ENCODE measurements at places on chromosomes 5 and 9. TPM values are rescaled to one million over a fixed set of nuclear protein-coding genes. Genes with fewer than 3 reads are reported as not detected.

- no peak for ATAC-seq
Measured at GRCh38 chr9:124513376-124513994, 6.3 kb upstream of the NR5A1 start.

- peak; percentile 80 for ATAC-seq
Measured at GRCh38 chr5:16552666-16553343, 64.0 kb downstream of the RETREG1 start.

DNA sequence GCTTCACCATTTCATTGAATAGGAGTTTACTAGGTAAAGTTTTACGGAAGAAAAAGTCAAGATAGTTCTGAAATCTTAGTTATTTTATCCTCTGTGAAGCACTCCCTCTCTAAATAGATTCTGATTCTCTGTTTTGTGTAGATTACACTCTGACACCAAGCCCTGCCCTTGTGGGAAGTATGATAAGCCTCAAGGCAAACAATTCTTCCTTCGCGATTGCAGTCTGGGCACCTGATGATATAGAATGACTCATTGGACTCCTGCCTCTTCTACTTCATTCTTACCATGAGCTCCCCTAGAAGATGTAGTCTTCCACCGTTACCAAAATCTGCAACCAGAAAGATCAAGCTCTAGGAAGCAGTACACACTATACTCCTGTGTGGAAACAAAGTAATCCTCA is 626.9 kb upstream of the PTGER4 start:
- ATAC-seq, result no peak

GRCh38 chr5:19676895-19677294 is 311.1 kb downstream of the CDH18 start:
- ATAC-seq, result no peak

Gene PCDHA4
- 0.31 TPM for total RNA-seq

Gene ZNF169
- total RNA-seq, result 3.1 TPM

- ATAC-seq, result no peak
Measured at GRCh38 chr9:123261006-123261677, 7.2 kb downstream of the STRBP start.

Gene PHF24
- 0.67 TPM for total RNA-seq

Gene ZDHHC11
- 3.2 TPM for total RNA-seq

DNA sequence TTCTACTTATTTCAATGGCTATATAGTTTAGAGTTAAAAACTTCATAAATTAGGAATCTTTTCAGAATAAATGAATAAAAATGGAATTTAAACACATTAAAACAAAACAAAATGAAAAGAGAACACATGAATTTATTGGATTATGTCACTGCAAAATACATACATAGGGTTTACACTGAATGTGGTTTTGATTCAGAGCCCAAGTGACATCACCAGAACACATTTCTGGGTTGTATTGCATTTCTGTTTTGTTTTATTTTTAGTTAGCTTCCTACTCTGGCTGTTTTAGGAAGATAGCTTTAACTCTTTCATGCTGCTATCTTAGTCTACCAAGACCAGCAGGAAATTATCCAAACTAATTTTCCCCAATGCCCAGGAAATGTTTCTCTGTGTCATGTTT is 1935.0 kb downstream of the EFNA5 start:
- ATAC-seq, result no peak

DNA sequence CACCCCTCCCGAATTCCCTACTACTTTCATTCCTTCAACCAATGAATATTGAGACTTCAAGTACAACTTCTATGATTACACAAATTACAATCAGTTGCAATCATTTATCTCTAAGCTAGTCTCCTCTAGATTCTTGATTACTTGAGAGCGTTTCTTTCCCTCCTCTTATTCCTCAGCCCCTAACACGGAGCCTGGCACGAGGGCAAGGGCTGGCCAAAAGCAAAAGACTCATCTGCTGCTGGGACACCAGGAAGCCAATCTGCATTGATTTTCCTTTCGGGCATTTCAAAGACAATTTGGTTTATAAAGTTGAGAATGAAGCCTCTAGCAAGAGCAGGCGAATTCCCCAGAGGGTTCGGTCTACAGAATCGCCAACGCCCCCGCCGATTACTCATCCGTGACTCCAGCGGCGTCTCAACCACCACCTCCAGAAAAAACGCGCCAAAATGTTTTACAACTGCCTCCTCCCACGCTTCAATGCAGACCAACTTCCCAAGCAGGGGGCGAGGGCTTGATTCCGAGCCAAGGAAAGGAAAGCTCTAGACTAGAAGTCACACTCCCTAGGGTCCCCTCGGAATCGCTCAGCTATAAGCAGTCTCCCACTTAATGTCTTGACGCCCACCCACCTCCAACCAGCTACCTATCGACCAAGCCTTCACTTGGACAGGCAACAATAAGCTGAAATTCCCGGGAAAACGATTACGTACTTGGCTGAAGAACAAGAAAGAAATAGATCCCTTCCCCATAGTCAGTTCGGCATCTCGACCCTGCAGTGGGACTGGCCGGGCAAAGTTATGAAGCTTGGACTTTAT is 1.5 kb downstream of the PCSK1 start:
- no peak for ATAC-seq

- ATAC-seq, result no peak
Measured at GRCh38 chr5:24862117-24862516, 217.3 kb upstream of the CDH10 start.

- ATAC-seq, result peak; percentile 37
Measured at GRCh38 chr9:17994695-17995425, 416.0 kb downstream of the SH3GL2 start.

GRCh38 chr5:107594253-107595045 is 76.3 kb downstream of the EFNA5 start:
- peak; percentile 87 for ATAC-seq

DNA sequence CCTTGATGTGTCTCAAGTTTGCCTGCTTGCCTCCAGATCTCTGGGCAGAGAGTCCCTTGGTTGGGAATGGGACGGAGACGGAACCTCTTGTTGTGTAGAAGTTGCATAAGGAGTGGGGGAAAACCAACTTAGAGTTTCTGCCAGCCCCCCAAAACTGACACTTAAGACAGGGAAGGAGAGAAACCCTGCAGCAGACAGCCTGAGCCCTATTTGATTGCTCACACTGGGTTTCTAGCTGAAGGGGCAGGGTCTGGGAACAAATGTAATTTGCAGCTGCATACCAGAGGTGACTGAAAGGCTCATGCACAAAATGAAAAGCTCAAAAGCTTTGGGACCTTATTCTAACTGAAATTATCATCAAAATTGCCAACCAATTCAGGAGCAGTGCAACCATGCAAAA is 254.5 kb downstream of the RASEF start:
- ATAC-seq, result no peak

GRCh38 chr5:116090302-116090701 is 5.5 kb downstream of the COMMD10 start:
- ATAC-seq, result no peak

Gene ANGPTL2
- 50.0 TPM for total RNA-seq

Gene LCN1
- not detected for total RNA-seq

GRCh38 chr5:61281686-61282085 is 50.4 kb upstream of the ZSWIM6 start:
- ATAC-seq, result no peak

Gene CAPSL
- not detected for total RNA-seq

Gene PCDHAC2
- 12.3 TPM for total RNA-seq

DNA sequence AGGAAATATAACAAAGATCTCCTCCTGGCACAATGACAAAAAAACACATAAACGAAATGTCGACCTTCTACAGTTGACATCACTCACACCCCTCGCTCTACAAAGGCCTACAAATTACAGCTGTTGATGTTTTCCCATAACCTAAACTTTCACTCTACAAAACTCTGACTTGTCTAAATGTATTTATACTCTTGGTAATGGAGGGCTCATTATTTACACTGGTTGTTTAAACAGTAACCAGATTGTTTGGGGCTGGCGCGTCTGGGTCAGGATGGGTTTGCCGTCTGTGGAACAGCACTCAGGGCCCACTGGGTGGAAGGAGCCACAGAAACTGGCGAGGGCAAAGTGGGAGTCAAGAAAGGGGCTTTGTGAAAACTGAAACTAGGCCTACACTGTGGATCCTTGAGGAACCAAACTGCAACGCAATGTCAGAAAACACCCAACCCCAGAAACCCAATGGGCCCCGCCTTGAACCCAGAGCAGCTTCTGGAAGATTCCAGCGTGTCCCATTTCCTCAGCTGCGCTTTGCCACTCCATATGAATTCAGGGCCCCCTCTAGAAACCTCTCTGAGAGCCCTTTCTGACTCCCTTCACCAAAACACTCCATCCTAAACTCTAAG is 136.7 kb downstream of the ROR2 start:
- ATAC-seq, result no peak

DNA sequence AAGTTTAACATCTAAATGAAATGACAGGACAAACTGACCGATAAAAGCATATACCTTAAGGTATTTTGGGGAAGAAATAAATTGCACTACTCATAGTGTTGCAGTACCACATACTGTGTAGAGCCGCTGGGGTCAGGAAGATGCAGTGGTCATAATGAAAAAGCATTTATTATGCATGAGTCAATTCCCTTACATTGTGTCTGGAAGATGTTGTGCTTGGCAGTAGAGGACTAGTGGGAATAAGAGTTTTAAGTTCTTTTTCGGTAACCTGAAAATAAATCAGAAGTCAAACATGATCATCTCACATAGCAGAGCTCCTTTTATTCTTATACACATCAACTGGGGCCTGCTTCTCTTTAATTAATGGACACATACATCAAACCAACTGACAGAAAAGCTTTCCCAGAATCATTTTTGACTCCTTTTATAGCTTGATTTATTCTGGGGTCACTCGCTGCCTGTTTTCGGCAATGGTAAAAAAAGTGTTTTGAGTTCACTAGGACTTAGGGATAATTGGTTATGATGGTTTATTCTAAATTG is 262.5 kb upstream of the CHD1 start:
- no peak for ATAC-seq

GRCh38 chr5:115940080-115940810 is 22.0 kb upstream of the LVRN start:
- ATAC-seq, result peak; percentile 79

Gene NIPAL4
- 4.8 TPM for total RNA-seq

Gene STC2
- 58.7 TPM for total RNA-seq

DNA sequence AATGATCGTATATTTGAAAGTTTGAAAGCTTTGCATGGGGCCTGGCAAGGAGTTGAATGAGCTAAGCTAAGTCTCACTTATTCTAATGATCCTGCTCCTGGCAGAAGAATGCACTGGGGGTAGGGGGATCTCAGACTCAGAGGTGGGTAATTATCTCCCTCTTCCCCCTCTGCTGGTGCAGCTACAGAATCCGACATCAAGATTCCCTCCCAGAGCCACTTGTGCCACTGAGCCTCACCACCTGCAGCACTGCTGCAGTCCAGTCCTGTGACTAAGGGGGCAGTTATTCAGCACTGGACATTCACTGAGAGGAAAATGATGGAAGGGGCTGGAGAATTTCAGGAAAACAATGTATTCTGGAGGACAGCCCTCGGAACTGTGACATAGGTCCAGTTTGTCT is 205.8 kb downstream of the DEPDC1B start:
- ATAC-seq, result no peak

Gene DOCK2
- 20.6 TPM for total RNA-seq

Gene PPP1R26
- total RNA-seq, result 17.9 TPM

GRCh38 chr5:43533646-43534045 is 18.7 kb upstream of the C5orf34 start:
- ATAC-seq, result no peak

GRCh38 chr9:92714787-92715487 is 45.0 kb upstream of the IPPK start:
- no peak for ATAC-seq

GRCh38 chr5:181181650-181182565 is 23.1 kb downstream of the TRIM7 start:
- ATAC-seq, result peak; percentile 65

Gene PFN3
- total RNA-seq, result not detected

DNA sequence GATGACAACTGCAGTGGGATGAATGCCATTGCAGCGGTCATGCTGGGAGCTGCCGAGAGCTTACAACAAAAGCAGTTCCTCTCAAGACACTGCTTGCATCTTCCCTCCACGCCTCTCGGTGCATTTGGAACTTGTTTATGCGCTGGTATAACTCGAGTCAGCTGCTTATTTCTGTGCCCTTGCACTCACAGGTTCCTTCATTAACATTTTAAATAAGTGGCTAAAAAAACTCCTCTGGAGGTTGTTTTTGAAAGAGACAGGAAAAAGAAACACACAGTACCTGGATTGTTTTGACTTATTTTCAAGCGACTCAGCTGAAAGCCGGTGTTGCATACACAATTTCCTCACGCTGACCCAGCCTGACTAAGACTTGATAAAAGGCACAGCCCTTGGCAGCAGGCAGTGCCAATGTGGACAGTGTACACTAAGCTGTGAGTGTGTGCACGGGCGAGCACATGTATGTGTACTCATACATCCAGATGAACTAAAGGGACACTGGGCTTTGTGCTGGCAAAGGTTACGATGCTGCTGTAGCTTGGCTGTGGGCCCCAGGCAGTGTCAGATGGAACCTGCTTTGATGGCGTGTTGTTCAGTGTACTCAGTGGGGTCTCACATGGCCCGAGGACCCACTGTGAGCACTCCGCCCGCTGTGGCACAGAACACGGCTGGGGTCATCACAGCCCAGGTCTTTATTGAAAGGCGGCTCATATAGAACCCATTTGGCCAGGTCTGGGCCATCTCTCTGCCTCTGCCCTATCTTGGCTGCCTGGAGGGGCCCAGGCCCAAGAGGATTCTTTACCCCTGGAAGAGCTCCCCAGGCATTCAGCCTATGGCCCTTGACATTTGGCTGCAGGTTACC is 92.3 kb downstream of the ANKRD33B start:
- no peak for ATAC-seq

- ATAC-seq, result no peak
Measured at GRCh38 chr5:150502847-150503246, 5.1 kb upstream of the NDST1 start.

GRCh38 chr5:126363658-126364057 is 59.6 kb upstream of the GRAMD2B start:
- peak; percentile 39 for ATAC-seq

- no peak for ATAC-seq
Measured at GRCh38 chr9:93463638-93464248, 10.4 kb upstream of the FAM120AOS start.

DNA sequence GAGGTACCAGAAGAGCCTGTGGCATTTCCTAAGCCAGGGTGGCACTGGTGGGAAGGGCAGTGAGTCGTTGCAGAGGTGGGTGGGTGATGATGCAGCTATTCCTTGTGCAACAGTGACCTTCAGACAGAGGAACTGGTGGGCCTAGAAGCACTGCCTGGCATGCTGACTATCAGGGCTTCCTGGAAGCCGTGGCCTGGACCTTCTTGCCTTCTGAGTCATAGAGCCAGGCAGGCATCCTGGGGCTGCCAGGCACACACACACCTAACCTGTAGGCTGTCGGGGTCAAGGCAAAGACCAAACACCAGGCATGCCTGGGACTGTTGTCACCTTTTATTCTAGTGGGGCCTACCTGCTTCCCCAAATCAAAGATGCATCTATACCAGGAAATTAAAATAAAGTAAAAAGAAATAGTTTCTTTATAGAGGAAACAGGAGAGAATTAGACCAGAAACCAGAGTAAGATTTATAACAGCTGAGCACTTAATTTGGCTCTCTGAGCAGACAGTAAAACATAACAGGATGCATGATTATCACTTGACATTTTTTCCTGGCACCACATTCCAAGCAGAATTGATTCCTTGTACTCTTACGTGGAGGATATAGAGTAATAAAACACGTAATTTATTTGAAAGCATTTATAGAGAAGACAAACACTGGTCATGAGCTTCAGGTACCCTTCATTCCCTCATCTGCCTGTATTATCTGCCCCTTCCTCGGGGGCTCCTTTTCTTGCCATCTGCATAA is 25.1 kb downstream of the NANS start:
- ATAC-seq, result peak; percentile 38

- ATAC-seq, result no peak
Measured at GRCh38 chr5:66621736-66622135, 25.5 kb downstream of the MAST4 start.

Data from gastroesophageal sphincter (tissue), 4 donors.